ENCODE measurements at places on chromosomes 6 and 20.

- no peak for DNase-seq
Measured at GRCh38 chr6:68082086-68082485, 553.0 kb upstream of the ADGRB3 start.

DNA sequence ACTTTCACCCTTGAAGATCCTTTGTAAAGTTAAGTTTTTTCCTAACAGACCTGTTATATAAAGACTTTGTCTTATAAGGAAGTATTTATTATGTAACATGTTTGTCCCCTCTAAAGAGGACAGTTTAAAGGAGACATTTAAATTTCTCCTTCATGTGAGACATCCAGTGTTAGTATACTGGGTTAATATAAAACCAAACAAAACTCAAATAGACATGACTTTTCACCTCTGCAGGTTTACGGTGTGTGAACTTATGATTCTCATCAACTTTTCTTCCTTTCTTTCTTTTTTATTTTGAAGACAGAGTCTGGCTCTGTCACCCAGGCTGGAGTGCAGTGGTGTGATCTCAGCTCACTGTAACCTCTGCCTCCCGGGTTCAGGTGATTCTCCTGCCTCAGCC lies 17.4 kb upstream of the MPC1 start:
- DNase-seq = no peak

GRCh38 chr6:25405442-25405841 lies 126.3 kb downstream of the CARMIL1 start:
- no peak for DNase-seq

DNA sequence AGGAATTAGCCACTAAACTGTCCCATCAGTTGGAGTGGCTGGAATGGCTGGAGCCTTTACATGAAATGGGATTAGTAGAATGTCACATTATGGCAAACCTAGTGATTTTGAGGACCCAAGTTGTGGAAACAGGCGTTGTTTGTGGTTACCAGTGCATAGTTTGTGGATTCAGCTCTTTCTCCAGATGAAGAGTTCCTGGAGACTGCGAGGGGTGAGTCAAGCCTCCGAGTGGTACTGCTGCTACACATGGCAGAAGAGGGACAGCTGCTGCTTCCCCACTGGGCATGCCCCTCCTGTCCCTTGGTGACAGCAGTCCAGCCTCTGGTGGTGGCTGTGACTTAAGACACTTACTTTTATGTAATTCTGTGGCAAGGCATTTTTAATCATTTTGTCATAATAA lies 94.2 kb upstream of the SCP2D1 start:
- no peak for DNase-seq

- DNase-seq = no peak
Measured at GRCh38 chr6:69622230-69622629, 174.6 kb downstream of the LMBRD1 start.

DNA sequence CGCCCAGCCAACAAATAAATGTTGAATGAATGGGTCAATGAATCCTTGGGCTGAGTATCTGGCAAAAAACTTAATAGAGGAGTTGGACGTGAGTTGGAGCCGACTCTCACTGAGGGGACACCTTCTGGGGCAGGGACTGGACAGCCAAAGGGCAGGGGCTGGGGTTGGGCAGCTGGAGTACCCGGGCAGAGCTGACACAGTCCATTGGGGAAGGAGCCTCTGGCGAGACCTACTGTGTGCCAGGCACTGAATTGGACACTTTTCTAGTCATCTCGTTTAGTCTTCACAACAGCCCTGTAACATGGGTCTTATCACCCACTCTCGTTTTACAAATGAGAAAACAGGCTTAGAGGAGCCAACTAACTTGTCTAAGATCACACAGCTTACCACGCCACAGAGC lies 4.7 kb upstream of the MAPK13 start:
- DNase-seq = no peak

Measured in pulmonary artery endothelial cell (primary cell).